SJCRH30 (cell line): ENCODE measurements at places on chromosomes 5 and 9. TPM values are rescaled to one million over a fixed set of nuclear protein-coding genes. Genes with fewer than 3 reads are reported as not detected.

DNA sequence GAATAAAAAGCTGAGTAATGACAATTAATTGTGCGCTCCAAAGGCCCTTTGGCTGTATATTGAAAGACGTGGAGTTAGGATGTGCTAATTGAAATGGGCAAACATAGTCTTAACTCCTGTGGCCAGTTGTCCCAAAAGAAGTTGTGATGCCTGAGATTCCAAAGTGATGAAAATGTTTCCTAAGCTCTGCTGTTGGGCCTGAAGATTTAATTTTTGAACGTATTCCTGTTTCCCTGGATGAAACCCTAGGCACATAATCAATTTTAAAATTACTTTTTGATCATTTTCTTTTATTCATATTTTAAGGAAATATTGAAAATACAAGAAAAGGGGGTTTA is 87.9 kb downstream of the PRDM6 start:
- no peak overlapping the region for H3K4me3 ChIP-seq
- no peak for DNase-seq
- H3K4me1 ChIP-seq: no peaks in the 10 kb centered on the region
- no peak overlapping the region for H3K27ac ChIP-seq

- H3K36me3 ChIP-seq: peaks cover 7% of the 10 kb centered on the region; the same call in 1 of the 2 replicates
- no peaks in the 10 kb centered on the region for H3K27me3 ChIP-seq
- peak; percentile 98 for DNase-seq
- peak within 1 kb of the TSS; percentile 75 for H3K27ac ChIP-seq
- H3K4me1 ChIP-seq: no peaks in the 10 kb centered on the region
These were observed at the start of gene NUP155 for GRCh38 chr5:37370864-37371726. NUP155 (minus strand) TSS chr5:37371106; CDS start chr5:37370977, 129 bp downstream.

The SPATA9 gene
- total RNA-seq: 1.7 and 1.8 TPM in 2 replicates

GRCh38 chr5:119954106-119954505 is 324.7 kb downstream of the FAM170A start:
- no peaks in the 10 kb centered on the region for H3K27me3 ChIP-seq
- H3K4me3 ChIP-seq: no peak overlapping the region
- DNase-seq: no peak

GRCh38 chr5:39518516-39518915 is 93.7 kb upstream of the DAB2 start:
- peaks cover 49% of the 10 kb centered on the region for H3K4me1 ChIP-seq
- no peaks in the 10 kb centered on the region for H3K36me3 ChIP-seq
- H3K4me3 ChIP-seq: no peak overlapping the region
- DNase-seq: peak; percentile 50
- H3K27me3 ChIP-seq: no peaks in the 10 kb centered on the region

- DNase-seq: peak; percentile 66
- no peaks in the 10 kb centered on the region for H3K27me3 ChIP-seq
- H3K4me3 ChIP-seq: no peak overlapping the region
- H3K4me1 ChIP-seq: peaks cover 10% of the 10 kb centered on the region; the same call in 1 of the 2 replicates
These were observed 539.2 kb downstream of the TLE1 start for GRCh38 chr9:81150016-81150625.

DNA sequence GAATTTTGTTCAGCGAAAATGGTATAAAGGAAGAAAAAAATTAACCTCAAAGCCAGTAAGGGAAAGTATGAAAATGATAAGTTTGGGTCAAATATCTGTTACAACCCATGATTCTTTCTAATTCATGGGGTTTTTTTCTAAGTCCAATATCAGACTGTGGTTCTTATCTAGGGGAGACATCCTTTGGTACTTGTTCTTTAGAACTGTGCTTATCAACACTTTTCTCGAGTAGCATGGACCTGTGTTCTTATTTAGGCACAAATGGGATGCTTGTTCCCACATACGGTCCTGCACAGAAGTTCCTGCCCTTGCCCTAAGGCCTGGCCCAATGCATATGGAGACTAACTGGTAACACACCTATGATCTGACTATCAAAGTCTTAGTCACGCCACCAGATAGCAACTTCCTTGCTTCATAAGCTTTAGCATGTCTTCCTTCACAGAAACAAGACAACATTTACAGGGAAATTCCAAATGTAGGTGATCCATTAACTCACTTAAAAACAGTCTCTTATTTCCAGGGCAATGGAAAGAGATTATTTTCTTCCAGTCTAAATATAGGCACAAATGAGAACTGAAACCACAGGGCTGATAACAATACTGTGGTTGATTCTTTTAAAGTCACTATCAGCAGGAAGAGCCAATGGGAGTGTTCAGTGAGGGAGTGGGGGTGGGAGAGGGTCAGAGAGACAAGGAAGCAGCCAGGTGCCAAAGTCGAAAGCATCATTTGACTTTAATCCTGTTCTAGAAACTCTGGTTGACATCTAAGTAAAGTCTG is 268.8 kb upstream of the ANKRD55 start:
- DNase-seq: no peak
- H3K36me3 ChIP-seq: no peaks in the 10 kb centered on the region
- no peaks in the 10 kb centered on the region for H3K4me1 ChIP-seq
- H3K27ac ChIP-seq: no peak overlapping the region
- no peaks in the 10 kb centered on the region for H3K27me3 ChIP-seq
- H3K4me3 ChIP-seq: no peak overlapping the region

GRCh38 chr5:107560377-107560776 is 110.4 kb downstream of the EFNA5 start:
- H3K4me1 ChIP-seq: peaks cover 53% of the 10 kb centered on the region
- no peak for DNase-seq
- H3K4me3 ChIP-seq: no peak overlapping the region
- no peaks in the 10 kb centered on the region for H3K36me3 ChIP-seq
- no peak overlapping the region for H3K27ac ChIP-seq
